Chondrocyte (in vitro differentiated cells): ENCODE measurements at places on chromosomes 3 and 15. TPM values are rescaled to one million over a fixed set of nuclear protein-coding genes. Genes with fewer than 3 reads are reported as not detected.

C3orf49 gene
- not detected in 3 replicates for total RNA-seq

ATP10A gene
- total RNA-seq: 160 to 190 TPM (median 163 TPM) in 3 replicates

CYP1A1 gene
- 0.22 to 0.67 TPM (median 0.27 TPM) in 3 replicates for total RNA-seq

OXSM gene
- total RNA-seq: 8.8 to 10.0 TPM (median 9.2 TPM) in 3 replicates

ARRDC4 gene
- total RNA-seq: 4.9 to 20.6 TPM (median 5.5 TPM) in 3 replicates

SRGAP3 gene
- 0.99 to 3.0 TPM (median 2.5 TPM) in 3 replicates for total RNA-seq

IL5RA gene
- not detected in 3 replicates for total RNA-seq

SELENOK gene
- total RNA-seq: 28.2 to 33.7 TPM (median 29.6 TPM) in 3 replicates

EPHB3 gene
- 7.2 to 11.6 TPM (median 7.5 TPM) in 3 replicates for total RNA-seq

LTF gene
- not detected in 3 replicates for total RNA-seq

DNA sequence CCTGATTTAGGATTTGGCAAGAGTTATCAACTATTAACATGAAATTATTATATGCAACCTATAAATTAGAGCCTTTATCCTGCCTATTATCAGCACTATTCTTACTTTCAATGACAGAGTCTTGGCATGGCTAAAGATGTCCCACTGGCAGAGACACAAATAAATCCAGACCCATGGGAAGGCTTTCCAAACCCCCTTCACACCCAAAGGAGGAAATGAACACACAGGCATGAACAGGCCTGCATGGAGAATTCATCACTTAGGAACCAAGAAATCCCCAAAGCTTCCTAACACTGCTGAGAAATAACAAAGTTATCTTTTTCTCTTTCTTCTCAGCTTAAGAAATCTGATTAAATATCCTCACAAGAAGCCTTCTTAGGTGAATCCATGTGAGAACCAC is 213.9 kb downstream of the OCA2 start:
- DNase-seq: no peak

DNA sequence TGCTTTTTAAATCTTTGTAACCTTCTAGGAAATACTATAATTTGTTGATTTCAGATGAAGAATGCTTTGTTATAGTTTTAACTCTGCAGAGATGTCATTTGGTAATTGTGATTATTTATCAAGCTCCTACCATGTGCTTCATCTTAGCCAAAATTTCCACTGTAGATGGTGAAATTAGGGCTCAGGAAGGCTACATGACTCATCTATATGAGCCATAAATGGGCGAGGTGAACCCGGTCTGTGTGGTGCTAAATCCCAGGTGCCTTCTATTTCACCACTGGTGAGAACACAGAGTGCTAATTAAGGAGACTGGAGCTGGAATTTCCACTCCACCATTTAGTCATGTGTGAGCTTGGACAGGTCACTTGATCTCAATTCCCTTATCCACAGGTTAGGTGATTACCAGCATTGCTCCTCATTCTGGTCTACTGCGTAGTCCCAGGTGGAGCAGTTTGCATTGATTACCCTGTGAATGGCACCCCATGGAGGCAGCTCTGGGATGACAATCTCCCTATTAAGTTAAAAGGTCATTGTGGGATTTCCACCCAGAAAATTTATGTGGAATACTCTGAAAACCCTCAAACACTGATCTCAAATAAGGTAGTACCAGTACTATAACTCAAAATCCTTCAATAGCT is 2.8 kb upstream of the CCR3 start:
- no peak for DNase-seq

- no peak for DNase-seq
These were observed 76.8 kb downstream of the CHCHD4 start for GRCh38 chr3:14047841-14048240.

- no peak for DNase-seq
These were observed 78.9 kb upstream of the TTC14 start for GRCh38 chr3:180523040-180523439.

GRCh38 chr3:51751287-51751686 is 27.8 kb downstream of the IQCF6 start:
- no peak for DNase-seq

GRCh38 chr3:150710097-150710496 is 6.4 kb upstream of the ERICH6 start:
- no peak for DNase-seq

- DNase-seq: no peak
These were observed 862.7 kb upstream of the SEMA6D start for GRCh38 chr15:46854564-46854963.

DNA sequence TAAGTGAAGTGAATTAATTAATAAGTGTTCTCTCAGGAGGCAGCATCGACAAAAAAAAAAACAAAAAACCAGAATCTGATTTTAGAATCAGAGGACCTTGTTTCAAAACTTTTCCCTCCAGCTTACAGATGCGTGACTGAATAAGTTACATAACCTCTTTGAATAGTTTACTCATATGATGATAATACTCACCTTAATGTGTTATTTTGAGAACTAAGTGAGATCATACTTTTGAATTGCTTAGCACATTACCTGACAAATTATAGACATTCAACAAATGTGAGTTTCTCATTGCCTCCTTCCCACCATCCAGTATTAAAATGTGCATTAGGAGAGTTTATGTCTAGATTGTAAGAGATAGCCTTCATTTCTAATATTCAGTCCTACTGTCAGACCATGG is 94.0 kb downstream of the SOX2 start:
- DNase-seq: no peak

DNA sequence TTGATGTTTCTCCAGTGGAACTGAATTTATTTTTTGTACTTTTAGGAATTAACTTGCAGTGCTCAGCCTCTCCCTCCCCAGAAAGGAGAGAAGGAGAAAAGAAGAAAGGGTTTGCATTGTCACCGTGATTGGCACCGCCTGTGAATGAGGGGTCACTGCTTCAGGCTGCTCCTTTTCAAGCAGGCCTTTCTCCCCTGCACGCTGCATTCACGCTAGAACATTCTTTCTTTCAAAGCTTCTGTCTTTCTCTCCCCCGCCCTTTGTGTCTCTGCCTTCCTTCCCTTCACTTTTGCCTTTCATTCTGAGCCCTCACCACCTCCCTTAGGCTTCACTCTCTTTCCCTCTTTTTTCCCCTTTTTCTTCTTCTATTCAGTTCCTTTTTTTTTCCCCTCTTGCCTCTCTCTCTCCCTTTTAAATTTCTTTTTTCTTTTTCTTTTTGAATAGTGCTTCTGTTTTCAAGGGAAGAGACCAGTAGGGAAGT is 42.4 kb downstream of the ZNF710 start:
- DNase-seq: no peak

GRCh38 chr15:78540871-78541743 is 863 bp downstream of the PSMA4 start:
- DNase-seq: no peak

- peak; percentile 80 for DNase-seq
These were observed 843 bp downstream of the GLCE start for GRCh38 chr15:69161079-69161877.

DNA sequence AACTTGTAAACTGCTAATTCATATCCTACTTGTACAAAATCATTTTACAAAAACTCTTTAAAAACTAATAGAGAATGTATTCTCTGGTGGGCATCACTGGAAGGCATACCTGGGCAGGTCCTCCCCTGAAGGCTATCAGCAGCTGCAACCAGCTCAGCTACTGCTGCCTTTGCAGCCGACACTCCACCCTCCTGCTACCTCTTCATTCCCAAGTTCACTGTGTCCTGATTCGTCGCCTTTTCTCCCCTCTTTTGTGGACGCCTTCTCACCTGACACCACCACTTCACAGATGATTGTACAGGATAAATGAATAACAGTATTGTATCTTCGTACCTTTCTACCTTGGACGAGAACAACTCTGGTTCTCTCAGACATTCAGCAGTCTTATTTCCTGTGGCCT is 28.9 kb downstream of the B4GALT4 start:
- no peak for DNase-seq

- DNase-seq: no peak
These were observed 8.1 kb upstream of the CDIN1 start for GRCh38 chr15:36571301-36571700.

DNA sequence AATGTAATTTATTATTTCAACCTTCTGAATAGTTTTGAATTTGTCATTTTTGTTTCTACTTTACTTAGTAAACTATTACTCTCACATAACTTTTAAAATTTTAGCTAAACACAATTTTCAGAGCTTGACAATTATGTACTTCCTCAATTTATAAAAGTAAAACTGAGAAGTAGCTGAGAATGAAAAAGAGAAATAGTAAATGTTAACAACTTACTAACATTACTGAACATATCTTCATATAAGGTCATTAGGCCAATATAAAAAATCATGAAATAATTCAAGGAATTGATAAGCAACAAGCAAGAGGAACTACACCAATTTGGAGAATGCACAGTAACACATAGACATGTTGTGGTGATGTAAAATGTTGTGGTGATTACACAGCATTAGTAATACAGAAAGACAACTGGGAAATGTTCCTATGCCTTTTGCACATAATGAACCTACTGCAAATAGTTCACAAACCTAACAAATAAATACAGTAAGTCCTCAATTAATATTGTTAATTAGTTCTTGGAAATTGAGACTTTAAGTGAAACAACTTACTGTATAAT is 137.9 kb downstream of the CBLB start:
- no peak for DNase-seq

- no peak for DNase-seq
These were observed 723.5 kb downstream of the NLGN1 start for GRCh38 chr3:174120997-174121396.

GRCh38 chr3:58333206-58334012 is 717 bp downstream of the PXK start:
- DNase-seq: no peak

DNA sequence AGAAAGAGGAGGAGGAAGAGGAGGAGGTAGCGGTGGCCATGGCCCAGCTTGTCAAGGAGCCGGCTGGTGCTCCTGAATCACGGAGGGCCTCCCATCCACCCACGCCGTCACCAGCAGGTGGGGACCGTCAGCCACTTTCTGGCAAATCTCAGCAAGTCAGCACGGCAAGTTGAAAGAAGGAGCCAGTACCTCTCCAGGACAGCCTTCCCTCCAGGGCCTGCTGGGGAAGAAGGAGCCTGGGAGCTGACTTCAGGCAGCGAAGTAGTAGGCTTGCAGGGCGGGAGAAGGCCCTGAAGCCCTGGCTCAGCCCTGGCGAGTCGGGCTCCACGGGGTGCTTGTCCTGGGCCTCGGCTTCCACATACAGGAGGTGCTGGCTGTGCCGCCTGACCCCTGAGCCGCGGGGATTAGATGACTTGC is 99.2 kb upstream of the TRPM1 start:
- no peak for DNase-seq

GRCh38 chr3:108241146-108241545 is 18.9 kb upstream of the IFT57 start:
- no peak for DNase-seq

- no peak for DNase-seq
These were observed 22.3 kb upstream of the SACM1L start for GRCh38 chr3:45666757-45667431.

DNA sequence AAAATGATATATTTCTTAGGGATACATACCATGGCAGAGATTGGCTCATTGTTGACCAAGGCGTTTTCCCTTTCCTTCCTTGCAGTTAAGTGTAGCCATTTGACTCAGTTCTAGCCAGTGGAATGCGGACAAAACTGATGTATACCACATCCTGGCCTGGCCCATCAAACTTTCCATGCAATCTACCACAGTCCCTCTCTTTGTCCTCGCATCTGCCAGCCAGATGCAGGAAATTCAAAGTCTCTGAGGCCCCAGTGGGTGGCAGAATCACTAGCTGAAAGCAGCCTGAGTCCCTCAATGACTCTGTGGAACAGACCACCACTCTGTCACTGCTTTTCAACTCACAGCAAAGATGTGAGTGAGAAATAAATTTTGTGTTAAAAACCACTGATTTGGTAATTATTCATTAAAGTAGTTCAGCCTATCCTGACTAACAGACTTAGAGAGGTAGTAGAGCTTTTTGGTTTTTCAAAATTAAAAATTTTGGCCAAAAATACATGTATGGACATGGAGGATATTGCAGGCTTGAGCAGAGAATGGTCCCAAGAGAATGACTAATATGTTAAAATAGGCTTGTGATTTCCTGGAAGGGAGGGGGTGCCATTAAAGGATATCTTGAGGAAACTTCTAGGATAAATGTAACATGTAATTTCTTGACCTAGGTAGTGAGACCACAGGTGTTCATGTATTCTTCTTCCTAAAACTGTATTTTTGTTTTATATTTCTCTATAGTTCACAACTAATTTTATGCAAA is 10.9 kb downstream of the LRRFIP2 start:
- no peak for DNase-seq

DNA sequence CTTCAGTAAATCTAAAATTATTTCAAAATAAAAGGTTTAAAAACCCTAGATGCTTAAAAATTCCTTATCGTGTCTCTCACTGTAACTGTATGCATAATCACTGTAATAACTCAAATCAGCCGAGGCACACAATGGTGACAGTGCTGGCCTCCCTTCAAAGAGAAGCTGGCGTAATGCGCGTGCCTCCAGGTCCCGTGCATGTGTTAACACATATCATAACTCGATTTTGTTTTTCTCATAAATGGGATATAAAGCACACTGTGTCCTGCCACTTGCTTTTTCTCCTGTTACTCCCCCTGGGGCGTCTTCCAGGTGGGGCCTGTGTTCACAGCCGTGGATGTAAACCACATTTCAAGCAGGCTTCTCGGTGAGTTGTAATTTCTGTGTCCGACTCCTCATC is 56.0 kb downstream of the TPRA1 start:
- no peak for DNase-seq

GRCh38 chr3:16251316-16252085 is 13.2 kb downstream of the DPH3 start:
- DNase-seq: peak; percentile 52
